ENCODE measurements at places on chromosomes 2 and 18. TPM values are rescaled to one million over a fixed set of nuclear protein-coding genes. Genes with fewer than 3 reads are reported as not detected.

DNA sequence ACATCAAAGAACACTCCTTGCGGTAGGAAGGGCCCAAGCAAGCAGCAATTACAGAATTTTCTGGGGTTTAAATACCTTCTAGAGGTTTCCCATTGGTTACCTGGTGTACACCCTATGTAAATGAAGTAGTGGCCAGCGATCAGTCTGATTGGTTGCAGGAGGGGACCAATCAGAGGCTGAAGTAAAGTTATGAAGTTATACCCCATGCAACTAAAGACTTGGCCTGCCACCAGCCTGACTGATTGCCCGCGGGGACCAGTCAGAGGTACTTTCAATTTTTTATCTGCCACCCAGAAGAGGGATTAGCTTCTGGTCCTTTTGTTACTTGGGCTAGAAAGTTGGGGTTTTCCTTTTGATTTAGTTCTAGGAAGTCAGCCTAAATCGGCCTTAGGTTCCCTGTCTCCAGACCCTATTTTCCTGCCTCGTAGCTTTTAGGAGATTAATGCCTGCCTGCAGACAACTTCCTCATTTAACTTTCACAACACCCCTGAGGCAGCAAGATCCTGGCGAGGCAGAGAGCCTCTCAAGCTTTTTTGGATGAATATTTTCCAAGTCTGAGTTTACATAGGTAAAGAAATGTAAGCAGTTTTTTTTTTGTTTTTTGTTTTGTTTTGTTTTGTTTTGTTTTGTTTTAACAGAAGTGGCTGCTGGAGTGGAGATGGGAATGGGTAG lies 1.5 kb upstream of the DGUOK start:
- DNase-seq, result no peak

GRCh38 chr18:77140439-77141109 lies 8.0 kb upstream of the MBP start:
- no peak for DNase-seq

DNA sequence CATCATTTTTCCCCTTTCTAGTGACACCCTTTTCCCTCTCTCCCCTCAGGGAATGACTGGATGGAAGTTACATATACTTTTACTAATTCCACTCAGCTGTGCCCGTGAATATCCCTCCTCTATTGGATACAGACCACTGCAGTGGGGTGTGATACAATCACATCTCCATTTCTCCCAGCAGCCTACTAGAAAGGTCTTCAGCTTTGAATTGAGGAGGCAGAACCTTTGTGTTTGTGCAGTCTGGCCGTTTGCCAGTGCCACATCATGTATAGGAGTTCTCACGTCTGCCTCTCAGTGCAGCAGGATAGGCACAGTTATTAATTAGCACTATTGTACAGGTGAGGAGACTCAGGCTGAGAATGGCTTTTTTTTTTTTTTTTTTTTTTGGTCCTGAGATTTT lies 16.4 kb downstream of the TNFRSF11A start:
- DNase-seq, result no peak

DNA sequence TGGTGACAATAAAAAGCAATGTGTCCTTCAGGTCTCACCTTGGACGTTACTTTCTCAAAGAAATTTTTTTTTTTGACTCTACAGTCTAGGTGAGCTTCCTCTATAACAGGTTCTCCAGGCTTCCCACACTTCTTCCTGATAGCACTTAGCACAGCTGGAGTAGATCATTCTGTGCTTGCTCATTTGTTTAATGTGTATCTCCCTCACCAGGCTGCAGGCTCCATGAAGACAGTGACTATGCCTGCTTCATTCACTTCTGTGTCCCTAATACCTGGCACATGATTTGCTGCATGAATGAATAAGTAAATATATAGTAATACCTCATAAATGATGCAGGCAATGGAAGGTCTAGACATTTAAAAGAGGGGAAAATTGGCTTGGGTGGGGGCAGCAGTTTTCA lies 109.9 kb upstream of the CD302 start:
- no peak for DNase-seq

DNA sequence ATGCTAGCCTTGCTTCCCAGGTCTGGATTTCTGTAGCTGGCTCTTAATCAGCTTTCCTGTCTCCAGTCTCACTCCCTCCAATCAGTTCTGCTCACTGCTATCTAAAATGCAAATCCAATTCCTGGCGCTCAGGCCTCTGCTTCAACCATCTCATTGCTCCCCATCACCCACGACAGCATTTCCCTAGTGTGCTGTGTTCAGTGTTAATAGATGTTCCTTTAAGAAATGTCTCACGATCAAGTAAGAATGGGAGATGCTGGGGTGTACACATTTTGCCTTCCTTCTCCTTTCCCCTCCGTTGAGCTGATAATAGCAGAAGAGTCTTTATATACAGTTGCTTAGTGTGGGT lies 1.6 kb upstream of the PUM2 start:
- no peak for DNase-seq

DNA sequence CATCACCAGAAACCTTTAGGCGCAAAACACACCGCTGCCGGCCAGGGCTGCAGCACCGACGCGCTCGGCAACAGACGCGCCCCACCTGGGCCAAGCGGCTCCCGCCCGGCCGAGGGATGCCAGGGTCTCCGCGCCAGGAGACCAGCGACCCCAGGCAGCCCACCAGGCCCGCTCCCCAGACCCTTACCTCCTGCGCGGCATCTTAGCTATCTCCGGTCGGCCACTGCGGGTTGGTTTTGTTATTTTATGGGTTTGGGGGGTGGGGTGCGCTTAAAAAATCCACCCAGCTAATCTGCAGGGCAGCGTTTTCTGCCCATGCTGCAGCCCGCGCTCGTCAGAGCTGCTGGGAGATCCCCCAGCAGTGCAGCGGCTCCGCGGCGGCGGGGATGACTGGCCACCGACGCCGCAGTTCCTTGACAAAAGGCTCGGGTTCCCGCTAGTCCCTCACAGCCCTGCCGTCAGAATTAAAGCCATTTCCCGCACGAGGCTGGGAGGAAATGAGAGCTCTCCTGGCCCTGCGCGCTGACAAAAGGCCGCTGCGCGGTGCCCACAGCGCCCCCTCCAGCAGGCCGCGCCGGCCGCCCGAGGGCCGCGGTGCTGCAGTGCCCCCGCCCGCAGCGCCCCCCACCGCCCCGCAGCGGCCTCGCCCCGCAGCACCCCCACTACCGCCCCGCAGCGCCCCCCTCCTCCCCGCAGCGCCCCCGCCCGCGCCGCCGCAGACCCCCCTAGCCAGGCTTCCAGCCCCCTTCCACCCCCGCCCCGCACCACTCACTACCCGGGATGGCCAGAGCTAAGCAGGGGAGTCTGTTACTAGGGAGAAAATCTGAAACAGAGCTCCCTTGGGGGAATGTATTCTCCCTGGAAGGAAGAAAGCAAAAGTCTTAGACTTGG lies at the start of gene ADD2:
TSS of gene ADD2 (minus strand) at position 502 of the 891 bp plus-strand sequence. CDS start 61,792 bp downstream, outside the sequence.
- DNase-seq, result no peak

The ASPRV1 gene
- total RNA-seq, result not detected

DNA sequence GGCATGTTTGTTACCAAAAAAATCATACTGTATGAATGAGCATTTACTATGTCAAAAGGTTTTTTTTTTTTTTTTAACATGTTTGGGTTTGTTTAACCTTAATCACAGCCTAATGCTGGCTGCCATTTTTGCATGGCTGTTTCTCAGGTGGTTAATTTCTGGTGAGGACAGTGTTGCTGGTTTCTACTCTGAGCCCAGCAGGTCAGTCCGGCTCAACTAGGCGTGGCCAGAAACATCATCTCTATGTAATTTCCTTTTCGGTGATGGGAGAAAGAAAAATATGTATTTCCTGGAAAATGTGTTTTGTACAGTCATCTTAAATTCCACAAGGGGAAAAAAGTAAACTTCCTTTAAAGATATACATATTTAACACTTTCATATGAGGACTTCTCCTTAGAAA lies 24.9 kb upstream of the BZW1 start:
- peak; percentile 77 for DNase-seq

The SCN3A gene
- not detected for total RNA-seq

DNA sequence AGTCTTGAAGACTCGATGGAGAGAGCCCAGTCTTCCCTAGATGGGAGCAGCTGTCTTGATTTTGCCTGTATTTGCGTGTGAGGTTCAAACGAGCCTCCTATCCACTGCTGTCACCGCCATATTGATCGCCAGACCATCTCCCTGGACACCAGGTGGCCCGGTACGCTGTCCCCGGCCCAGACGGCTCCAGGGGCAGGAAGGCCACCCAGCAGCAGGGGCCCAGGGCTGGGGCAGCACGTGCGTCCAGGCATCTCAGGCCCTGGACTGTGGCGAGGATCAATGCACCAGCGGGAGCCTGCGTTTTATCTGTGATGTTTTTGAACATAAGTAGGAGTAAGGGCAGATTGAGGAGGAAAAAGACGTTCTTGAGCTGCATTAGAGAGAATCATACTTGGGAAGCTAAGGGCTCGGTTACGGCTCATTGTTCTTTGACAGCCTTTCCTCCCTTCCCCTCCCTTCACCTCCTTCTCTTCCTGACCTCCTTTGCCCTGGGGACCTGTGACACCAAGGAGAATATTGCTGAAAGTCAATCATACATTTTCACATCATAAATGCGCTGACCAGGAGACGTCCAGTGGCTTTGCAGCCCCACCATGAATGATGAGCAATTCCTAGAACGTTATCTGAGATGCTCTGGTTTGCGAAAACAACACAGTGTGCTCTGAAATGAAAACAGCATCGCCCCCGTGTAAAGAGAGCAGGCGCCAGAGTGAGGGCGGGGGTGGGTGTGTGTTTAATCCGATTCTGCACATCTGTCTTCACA lies 711.2 kb upstream of the SALL3 start:
- no peak for DNase-seq

The ALPG gene
- total RNA-seq, result not detected

The GFPT1 gene
- 31.0 TPM for total RNA-seq

DNA sequence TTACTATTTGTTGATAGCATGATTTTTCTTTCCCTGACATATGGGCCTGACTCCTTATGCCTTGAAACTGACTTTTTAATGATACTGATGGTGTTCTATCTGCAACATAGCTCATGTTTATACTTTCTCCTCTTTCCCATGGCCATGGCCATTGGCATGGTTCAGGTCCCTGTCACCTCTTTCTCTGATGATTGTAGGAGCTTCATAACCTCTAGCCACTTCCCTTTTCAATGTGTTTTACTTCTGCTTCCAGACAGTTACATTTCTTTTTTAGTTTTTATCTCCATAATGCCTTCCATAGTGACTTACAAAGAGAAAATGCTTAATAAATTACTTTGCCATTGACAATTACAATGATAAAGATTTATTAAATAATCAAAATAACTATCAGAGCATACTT lies 177.9 kb upstream of the SETBP1 start:
- DNase-seq, result no peak

- DNase-seq, result peak; percentile 58
Observed at GRCh38 chr2:42132191-42132965, 36.8 kb upstream of the EML4 start.

DNA sequence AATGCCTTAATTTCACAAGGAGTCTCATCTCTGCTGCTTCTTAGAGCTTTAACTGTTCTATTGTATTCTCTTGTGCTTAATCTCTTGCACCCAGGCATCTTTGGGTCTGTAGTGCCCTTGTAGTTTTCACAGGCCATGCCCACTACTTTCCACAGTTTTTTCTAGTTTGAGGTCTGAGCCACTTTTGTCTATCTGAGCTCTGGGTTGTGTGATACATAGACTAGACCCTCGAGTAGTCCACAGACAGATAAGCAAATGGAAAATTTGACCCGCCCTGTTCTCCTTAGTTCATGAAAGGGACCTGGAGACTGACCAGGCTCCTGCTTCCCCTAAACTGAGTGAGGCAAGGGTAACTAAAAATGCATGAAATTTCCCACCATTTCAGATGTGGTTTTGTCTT lies 466.8 kb upstream of the ZEB2 start:
- no peak for DNase-seq

The PRKAG3 gene
- not detected for total RNA-seq

DNA sequence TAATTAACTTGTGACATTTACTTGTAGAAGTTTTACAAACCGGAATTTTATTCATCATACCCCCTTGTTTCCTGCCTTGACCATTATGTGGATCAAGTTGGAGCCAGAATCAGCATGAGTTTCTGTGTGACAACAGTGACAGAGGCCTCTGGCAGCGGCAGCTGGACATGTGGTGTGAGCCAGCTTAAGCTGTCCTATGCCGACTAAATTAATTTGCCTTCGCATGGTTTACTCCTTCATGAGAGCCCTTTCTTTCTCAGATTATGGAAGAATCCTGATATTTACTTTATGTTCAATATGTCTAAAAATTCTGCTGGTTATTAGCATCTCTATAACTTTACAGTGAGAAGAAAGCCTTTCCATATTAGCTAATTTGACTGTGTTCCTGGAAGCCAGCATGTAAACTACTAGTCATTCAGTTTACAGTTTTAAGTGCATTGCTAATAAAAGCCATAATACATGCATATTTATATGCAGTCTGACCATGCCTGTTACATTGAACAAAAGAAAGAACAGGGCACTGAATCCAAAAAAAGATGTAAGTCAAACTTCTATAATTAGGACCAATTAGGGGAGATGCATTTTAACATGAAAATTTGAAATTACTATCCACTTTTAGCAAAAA lies 495.8 kb upstream of the ACVR2A start:
- no peak for DNase-seq

GRCh38 chr18:9741793-9742523 lies 33.9 kb downstream of the RAB31 start:
- peak; percentile 67 for DNase-seq

The KIF3C gene
- 9.0 TPM for total RNA-seq

DNA sequence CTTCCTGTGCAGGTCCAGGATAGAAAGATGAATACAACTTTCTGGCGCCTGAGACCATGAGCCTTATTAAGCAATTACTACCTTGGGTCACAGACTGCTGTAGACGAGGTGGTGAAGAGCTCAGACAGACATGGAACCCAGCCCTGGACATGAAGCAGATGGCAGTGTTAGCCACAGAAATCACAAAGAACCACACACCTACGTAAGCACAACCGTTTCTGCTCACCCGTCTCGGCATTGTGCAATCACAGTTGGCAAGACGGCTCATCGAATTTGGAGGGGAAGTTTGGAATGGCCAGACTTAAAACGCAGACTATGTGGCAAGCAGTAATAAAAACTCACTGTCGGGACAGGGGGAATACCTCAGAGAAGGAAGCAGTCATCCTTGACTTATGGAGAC lies 24.3 kb upstream of the ASPRV1 start:
- no peak for DNase-seq

- peak; percentile 1 for DNase-seq
Observed at GRCh38 chr2:14324308-14324707, 308.2 kb upstream of the LRATD1 start.

DNA sequence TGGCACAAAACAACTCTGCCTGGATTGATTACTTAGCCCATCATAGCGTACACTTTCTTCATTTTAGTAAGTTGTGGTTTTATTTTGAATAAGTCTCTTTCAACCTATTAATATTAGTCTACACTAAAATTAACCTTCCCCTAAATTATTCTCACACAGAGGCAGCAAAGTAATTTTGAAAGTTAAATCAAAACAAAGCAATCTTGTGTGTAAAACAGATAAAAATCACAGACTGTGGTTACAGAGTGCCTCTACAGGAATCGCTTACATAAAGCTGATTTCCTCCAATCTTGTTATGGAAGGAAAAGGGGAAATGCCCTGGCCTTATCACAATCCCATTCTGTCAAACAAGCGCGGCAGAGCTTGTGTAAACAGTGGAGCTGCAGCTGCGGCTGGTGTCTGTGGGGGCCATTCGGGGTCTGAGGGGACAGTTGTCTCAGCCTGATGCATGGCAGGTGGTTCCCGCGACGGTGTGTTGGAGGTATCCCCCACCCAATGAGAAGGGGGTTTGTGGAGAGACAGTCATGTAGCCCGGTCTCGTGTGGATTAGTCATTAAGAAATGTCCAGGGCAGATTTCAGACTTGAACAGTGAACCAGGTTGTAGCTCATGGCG lies 42.1 kb downstream of the BCL2L11 start:
- no peak for DNase-seq
